ENCODE measurements at places on chromosomes 1 and 21. TPM values are rescaled to one million over a fixed set of nuclear protein-coding genes. Genes with fewer than 3 reads are reported as not detected.

Gene SLC26A9
- total RNA-seq = not detected

Gene OR2T35
- total RNA-seq = not detected

Gene DNAJC6
- 1.8 TPM for total RNA-seq

Gene RNU1-3
- 3,022 TPM for total RNA-seq

Gene MRAP
- not detected for total RNA-seq

Gene ERVH48-1
- total RNA-seq = not detected

Gene TCHH
- 0.08 TPM for total RNA-seq

Gene NPPB
- total RNA-seq = 4.7 TPM

Gene CLCA4
- not detected for total RNA-seq

Gene FAM163A
- not detected for total RNA-seq

Gene SMIM1
- total RNA-seq = 0.70 TPM

Gene RABGGTB
- total RNA-seq = 61.4 TPM

Gene CA6
- not detected for total RNA-seq

Gene DNAJC11
- 42.0 TPM for total RNA-seq
